GM23248 (cell line): ENCODE measurements at places on chromosomes 1 and 21.

GRCh38 chr1:246784621-246785493 lies 60.6 kb downstream of the SCCPDH start:
- DNase-seq, result peak; percentile 76

DNA sequence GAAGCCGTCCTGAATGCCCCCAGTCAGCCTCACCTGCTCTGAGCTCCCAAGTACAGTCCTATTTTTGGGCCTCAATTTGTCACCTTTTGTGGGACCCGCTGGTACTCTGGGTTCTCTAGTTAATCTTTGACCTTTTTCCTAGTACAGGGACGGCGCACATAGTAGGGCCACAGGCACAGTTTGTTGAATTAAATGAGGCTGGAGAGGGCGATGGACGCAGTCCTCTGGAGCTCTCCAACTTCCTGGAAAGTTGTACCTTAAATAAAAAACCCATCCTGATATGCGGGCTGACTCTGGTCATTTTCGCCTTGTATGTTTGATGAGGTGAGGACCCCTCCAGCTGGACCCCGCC lies 4.8 kb downstream of the FAM110D start:
- DNase-seq, result no peak

DNA sequence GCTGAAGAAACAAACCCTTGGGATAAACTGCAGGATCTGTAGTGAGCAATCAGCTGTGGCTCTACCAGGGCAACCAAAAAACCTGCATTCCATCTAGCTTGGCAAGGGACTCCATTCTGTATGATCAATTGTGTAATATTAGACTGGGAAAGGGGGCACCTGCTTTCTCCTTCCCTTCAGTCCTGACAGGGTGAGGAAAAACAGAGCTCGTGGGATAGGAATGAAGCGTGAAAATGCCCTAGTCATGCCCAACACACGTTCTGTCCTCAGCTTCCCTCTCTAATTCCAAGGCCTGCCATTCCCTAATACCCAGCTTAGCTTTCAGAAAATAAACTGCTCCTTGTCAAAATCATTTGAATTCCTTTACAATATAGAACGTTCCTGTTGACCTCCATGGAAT lies 442.3 kb downstream of the PLPP3 start:
- DNase-seq, result no peak

DNA sequence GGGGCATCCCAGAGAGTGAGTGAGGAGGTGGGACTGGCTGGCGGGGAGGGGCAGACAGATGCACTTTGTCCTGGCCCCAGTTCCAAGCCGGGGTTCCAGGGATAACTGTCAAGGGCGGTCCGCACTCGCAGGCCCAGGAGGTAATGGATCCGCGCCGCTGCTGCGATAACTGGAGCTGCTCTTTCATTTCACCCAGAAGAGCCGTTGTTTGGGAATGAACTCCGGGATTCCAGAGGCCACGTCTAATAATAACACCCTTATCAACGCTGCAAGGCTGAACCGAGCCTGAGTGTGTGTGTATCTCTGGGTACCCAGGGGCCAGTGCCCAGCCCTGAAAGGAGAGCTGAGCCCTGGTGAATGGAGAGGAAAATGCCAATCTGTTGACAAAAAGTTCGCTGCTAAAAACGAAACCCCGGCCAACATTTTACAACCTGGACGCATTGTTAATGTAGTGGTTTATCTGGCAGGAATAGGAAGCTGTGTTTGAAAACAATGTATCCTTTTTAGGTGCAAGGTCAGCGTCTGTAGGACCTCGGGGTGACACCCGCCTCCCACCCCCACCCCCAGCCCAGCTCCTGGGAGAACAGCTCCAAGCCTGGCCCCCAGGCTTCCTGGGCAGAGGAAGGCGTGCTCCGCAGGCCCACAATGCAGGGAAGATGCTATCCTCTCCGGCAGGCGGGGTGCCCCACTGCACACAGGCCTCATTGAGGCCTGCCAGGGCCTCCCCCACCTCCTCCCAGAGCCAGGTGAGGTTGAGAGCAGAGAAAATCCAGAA lies 119.7 kb downstream of the PROX1 start:
- peak; percentile 3 for DNase-seq

GRCh38 chr1:94528299-94528698 lies 13.3 kb downstream of the F3 start:
- peak; percentile 36 for DNase-seq

GRCh38 chr21:40490408-40490807 lies 356.6 kb downstream of the DSCAM start:
- DNase-seq, result no peak

DNA sequence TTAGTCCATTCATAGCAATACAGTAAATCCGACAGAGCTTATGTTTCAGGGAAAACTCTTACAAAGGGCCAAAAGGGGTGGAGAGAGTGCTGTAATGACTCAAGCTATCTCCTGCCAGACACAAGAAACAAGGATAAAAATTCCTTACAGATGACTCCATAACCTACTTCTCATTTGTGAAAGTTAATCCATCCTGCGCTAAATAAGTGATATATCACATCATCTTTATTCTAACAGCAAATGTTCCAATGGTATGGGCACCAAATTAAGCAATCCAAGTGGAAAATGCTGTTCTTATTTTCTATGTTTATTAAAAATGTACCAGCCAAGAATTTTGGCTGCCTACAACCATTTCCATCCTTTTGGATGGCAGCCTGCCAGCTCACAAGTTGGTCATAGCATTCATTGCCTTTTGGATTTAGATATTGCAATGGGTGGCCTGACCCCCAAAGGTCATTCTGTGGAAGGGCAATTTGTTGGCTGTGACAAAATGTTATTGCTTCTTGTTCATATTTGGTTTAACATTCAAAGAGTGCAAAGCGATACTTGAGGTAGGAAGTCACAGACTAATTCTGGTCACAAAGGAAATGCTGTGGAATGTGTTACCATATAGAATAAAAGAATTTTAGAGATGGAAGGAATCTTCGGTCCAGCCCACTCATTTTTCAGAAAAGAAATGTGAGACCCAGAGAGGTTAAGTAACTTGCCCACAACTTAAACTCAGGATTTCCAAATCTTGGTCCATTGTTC lies 2.8 kb upstream of the ENAH start:
- peak; percentile 96 for DNase-seq

DNA sequence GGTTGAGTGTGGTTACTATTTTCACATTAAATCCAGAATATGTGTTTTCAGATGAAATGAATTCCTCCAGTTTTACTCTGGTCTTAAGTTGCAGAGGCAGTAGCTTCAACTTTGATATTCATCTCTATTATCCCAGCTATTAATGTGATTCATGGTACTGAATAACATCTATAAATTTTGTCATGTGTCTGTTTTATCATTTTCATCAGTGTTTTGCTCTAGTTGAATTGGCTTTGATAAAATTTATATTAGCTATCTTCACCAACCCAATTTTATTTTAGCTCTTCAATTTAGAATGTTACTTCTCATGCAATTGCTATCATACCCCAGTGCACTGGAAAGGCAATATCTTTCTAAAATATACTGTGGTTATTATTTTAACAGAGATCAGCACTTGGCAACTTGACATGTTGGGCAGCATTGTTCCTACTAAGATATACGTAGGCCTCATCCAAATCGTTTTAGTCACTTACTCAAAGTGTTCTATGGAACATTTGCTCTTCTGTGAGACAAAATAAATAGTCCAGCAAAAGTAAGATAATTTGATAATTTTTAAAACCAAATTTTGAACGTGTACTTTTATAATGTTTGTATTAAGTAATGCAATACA lies 184.3 kb downstream of the NCAM2 start:
- DNase-seq, result no peak

GRCh38 chr21:26070822-26071425 lies 99.6 kb downstream of the APP start:
- peak; percentile 66 for DNase-seq
